ENCODE measurements at places on chromosomes 5 and 9.

GRCh38 chr5:133947431-133947841 lies 21.0 kb downstream of the C5orf15 start:
- no peak for DNase-seq

GRCh38 chr5:135834639-135835529 lies at the start of gene SLC25A48:
TSS of gene SLC25A48 (plus strand) at chr5:135834663. CDS start at chr5:135834848, 185 bp downstream.
- DNase-seq: no peak

- no peak for DNase-seq
Measured at GRCh38 chr9:87673446-87674120, 52.3 kb upstream of the CTSL start.

- no peak for DNase-seq
Measured at GRCh38 chr9:24939109-24939850, 393.6 kb upstream of the IZUMO3 start.

DNA sequence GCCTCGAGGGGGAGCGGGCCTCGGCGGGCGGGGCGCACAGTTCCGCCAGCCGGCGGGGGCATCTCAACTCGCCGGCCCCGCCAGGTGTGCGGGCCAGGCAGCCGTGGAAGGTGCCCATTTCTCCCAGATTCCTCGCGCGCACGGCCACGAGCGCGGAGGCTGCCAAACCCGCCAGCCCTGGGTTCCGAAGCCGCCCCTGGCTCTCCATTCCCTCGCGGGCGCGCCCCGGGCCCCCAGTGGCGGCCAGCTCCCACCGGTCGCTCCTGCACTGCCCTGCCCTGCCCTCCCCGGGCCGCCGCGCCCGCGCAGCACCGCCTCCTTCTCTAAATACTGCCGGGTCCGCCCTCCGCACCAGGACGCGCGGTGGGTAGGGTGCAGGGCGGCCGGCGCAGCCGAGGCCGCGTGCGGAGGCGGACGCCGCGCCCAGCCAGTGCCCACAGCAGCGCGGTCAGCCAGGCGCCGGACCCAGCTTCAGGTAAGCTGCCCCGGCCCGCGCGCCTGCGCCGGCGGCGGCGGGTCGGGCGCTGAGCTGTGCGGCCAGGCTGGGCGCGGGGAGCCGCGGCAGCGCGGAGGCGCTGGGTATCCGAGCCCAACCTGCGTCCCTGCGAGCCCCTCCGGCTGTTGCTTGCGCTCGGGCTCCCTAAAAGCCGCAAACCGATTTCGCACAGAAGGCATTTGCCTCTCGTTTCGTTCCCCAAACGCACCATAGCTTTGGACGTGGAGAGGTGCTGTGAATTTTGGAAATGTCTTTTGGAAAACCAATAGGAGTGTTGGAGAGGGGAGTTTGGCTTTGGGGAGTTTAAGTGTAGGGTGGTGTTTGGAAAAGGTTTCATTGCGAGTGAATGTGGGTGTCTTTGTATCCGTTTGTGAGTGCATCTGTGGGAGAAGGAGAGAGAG lies at the start of gene TMEM171:
TSS of gene TMEM171 (plus strand) at position 354 of the 897 bp plus-strand sequence. CDS start 2,799 bp downstream, outside the sequence.
- DNase-seq: no peak

DNA sequence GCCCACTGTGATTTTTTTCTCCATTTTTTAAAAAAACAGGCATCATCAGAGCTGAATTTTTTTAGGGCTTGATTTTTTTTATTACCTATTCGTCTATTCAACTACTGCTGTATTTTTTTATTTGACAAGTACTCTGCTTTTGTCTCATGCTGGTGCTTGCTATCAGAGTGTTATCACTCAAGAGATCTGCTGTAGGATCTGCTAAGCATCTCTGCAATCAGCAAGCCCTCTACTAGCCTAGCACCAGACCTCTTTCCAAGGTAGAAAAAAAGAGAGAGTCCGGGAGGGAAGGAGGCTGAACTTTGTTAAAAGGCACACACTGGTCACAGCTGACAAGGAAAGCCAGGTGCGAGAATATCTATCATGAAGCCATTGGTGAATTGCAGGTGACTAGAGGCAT lies 413.8 kb upstream of the CCNH start:
- no peak for DNase-seq

- no peak for DNase-seq
Measured at GRCh38 chr5:170154297-170154696, 48.6 kb downstream of the FOXI1 start.

DNA sequence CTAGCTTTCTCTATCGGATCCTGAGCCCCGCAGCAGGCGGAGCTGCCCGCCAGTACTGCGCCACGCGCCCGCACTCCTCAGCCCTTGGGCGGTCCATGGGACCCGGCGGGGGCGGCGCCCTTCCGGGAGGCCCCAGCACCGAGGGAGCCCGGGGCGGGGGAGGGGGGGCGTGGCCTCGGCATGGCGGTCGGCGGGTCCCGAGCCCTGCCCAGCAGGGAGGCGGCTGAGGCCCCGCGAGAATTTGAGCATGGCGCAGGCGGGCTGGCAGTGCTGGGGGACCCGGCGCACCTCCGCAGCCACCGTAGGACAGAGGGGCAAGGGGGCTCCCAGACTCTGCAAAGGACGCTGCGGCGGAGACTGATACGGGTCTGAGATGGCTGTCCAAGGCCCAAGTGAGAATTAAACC lies 6.8 kb downstream of the ZDHHC11B start:
- no peak for DNase-seq

- DNase-seq: no peak
Measured at GRCh38 chr5:8729437-8729836, 816.4 kb downstream of the SEMA5A start.

GRCh38 chr9:89008744-89009545 lies 17.7 kb downstream of the S1PR3 start:
- DNase-seq: no peak

GRCh38 chr5:98679963-98680362 lies 93.5 kb upstream of the RGMB start:
- no peak for DNase-seq

GRCh38 chr5:158027806-158028775 lies 169.1 kb upstream of the CLINT1 start:
- no peak for DNase-seq

GRCh38 chr9:130444565-130445221 lies at the start of gene ASS1:
TSS of gene ASS1 (plus strand) at chr9:130444961. CDS start at chr9:130452229, 7,268 bp downstream.
- DNase-seq: no peak

DNA sequence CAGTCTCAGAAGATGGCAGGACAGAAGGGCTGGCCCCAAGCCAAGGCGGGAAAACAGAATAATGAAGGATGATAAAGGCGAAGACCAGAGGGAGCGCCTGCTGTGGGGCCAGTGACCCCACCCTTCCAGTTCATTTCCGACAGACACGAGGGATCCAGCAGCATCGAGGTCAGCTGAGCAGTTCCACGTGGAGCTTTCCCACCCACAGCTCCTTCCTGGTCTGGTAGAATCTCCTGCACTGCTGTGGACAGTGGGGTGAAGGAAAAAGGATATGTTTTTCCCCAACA lies 265.9 kb upstream of the VLDLR start:
- DNase-seq: no peak

DNA sequence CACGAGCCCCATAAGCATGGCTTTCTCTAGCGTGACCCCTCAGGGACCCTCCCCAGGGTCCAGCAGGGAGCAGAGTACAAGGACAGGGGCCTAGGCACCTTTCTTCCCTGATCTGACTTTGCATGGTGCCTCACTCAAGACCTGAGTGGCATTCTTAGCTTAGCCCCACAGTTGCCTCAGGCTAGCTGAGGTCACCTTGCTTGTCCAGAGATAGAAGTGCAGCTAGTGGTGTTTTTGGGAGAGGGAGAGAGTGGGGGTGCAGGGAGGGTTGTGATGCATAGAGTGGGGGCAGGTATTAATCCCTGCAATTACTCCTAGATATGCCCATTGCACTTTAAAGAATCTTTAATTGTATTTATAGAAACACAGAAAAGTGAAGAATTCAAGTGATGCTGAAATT lies 8.4 kb upstream of the TRIO start:
- no peak for DNase-seq
